Bronchus fibroblast of lung (primary cell): ENCODE measurements at places on chromosomes 13 and 19. TPM values are rescaled to one million over a fixed set of nuclear protein-coding genes. Genes with fewer than 3 reads are reported as not detected.

The ZNF442 gene
- 1.0 and 1.8 TPM in 2 replicates for total RNA-seq

The NALCN gene
- 0.34 and 1.2 TPM in 2 replicates for total RNA-seq

The CPT1C gene
- 17.7 and 19.3 TPM in 2 replicates for total RNA-seq

The ZNF507 gene
- total RNA-seq = 5.4 and 6.5 TPM in 2 replicates

The FOSB gene
- total RNA-seq = 2.5 and 3.0 TPM in 2 replicates

The SHC2 gene
- 0.30 and 0.34 TPM in 2 replicates for total RNA-seq

The SLC10A2 gene
- not detected in 2 replicates for total RNA-seq

The TUBGCP3 gene
- total RNA-seq = 11.6 and 13.2 TPM in 2 replicates

The STOML3 gene
- total RNA-seq = not detected in 2 replicates

The CGB7 gene
- 0.30 and 0.34 TPM in 2 replicates for total RNA-seq

The MAP4K1 gene
- under 0.01 and 0.34 TPM in 2 replicates for total RNA-seq

The UBAC2 gene
- 35.8 and 37.3 TPM in 2 replicates for total RNA-seq

The TSEN34 gene
- total RNA-seq = 90.8 and 109 TPM in 2 replicates

The KIR2DL3 gene
- total RNA-seq = not detected in 2 replicates

The ZNF235 gene
- total RNA-seq = 0.45 and 1.3 TPM in 2 replicates

The DUS3L gene
- total RNA-seq = 24.4 and 24.5 TPM in 2 replicates

The PTH2 gene
- not detected in 2 replicates for total RNA-seq

The CELF5 gene
- not detected in 2 replicates for total RNA-seq

The ZNF493 gene
- total RNA-seq = 3.7 and 5.9 TPM in 2 replicates

The ZNF560 gene
- total RNA-seq = 0.67 and 1.0 TPM in 2 replicates

The C19orf85 gene
- not detected in 2 replicates for total RNA-seq

The ZNF865 gene
- total RNA-seq = 2.4 and 3.2 TPM in 2 replicates

The SHANK1 gene
- total RNA-seq = 0.84 and 1.8 TPM in 2 replicates

The APOE gene
- 21.0 and 25.3 TPM in 2 replicates for total RNA-seq

The SYNGR4 gene
- total RNA-seq = not detected in 2 replicates

The DLL3 gene
- 0.67 and 1.3 TPM in 2 replicates for total RNA-seq

The KLK15 gene
- total RNA-seq = not detected in 2 replicates

The COX6B1 gene
- total RNA-seq = 752 and 847 TPM in 2 replicates

The ATXN8OS gene
- not detected in 2 replicates for total RNA-seq

The OR2Z1 gene
- total RNA-seq = not detected in 2 replicates

The FFAR3 gene
- not detected in 2 replicates for total RNA-seq

The CGB3 gene
- total RNA-seq = not detected in 2 replicates

The POU2F2 gene
- total RNA-seq = 0.17 and 1.2 TPM in 2 replicates

The SCN1B gene
- 4.0 and 4.3 TPM in 2 replicates for total RNA-seq

The SERP2 gene
- 4.0 and 5.4 TPM in 2 replicates for total RNA-seq

The DOCK9 gene
- 13.8 and 16.5 TPM in 2 replicates for total RNA-seq

The GGN gene
- 0.59 and 2.5 TPM in 2 replicates for total RNA-seq

The ZNF570 gene
- total RNA-seq = 3.2 and 3.4 TPM in 2 replicates

The FGF21 gene
- total RNA-seq = not detected in 2 replicates

The XPO4 gene
- 13.7 and 14.6 TPM in 2 replicates for total RNA-seq

The TSKS gene
- not detected in 2 replicates for total RNA-seq

The RUVBL2 gene
- total RNA-seq = 350 and 368 TPM in 2 replicates

The RGS9BP gene
- 0.15 and 0.17 TPM in 2 replicates for total RNA-seq

The KLK10 gene
- not detected in 2 replicates for total RNA-seq

The SF3A2 gene
- 35.0 and 49.1 TPM in 2 replicates for total RNA-seq

The ARRDC5 gene
- not detected in 2 replicates for total RNA-seq

The DACT3 gene
- 0.89 and 1.8 TPM in 2 replicates for total RNA-seq

The TNFSF9 gene
- total RNA-seq = 0.67 and 0.74 TPM in 2 replicates

The SIGLEC9 gene
- total RNA-seq = under 0.01 TPM in 1 of 2 replicates, not detected in the other

The PTBP1 gene
- 229 and 250 TPM in 2 replicates for total RNA-seq
